Smooth muscle cell of the brain vasculature (primary cell): ENCODE measurements at places on chromosomes 7 and 10.
A peak's percentile ranks its signal among the peaks of the same experiment; 100 is the strongest.

DNA sequence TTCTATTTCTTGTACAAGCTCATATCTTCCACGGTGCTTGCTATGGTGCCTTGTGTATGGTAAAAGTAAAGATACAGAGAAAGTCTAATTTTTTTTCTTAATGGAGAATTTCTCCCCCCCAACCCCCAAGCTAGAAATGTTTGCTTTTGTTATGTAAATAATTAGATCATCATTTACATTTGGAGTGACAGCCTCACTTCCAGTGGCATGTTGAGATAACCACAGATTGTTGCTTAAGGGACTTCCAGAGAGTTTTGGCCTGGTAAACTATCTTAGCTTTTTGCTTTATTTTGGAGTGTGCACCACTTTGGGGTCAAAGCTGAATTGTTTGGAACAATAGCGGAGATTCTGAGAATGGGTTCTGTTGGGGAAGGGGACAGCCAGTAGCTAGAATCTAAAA, 129.7 kb downstream of the ZNF365 start:
- no peak for DNase-seq

DNA sequence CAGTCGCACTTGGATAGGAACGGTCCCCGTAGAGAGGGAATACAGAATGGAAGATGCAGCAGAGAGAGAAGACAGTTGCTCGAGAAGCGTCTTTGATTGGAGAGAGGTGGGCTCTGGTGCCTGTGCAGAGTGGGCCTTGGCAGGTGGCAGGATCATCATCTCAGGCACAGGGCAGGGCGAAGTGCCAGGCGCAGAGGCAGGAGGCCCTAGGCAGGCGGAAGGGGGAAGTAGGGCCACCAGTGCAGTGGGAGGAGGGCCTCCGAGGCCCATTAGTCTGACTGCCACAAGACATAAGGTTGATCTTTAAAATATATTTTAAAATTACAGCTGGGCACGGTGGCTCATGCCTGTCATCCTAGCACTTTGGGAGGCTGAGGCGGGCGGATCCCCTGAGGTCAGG, 10.1 kb downstream of the CARD11 start:
- no peak for DNase-seq

GRCh38 chr10:100364175-100364574, 17.1 kb downstream of the SCD start:
- DNase-seq: no peak

DNA sequence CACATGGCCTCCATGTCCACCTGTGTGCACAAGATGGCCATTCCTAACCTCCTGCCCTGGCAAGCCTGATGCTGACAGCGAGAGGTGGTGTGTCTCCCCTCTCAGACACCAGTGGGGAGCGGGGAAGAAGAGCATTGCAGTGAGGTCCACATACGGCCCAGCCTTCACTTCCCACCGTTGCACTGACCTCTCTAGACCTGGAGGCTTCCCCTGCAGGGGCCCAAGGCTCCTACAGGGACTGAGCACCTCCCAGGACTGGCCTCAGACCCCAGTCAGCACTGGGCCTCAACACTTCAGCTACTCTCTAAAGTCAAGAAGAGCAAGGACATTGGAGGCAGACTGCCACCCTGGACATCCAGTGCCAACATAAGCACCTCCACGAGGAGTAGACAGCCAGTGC, 15.9 kb downstream of the STK32C start:
- no peak for DNase-seq

DNA sequence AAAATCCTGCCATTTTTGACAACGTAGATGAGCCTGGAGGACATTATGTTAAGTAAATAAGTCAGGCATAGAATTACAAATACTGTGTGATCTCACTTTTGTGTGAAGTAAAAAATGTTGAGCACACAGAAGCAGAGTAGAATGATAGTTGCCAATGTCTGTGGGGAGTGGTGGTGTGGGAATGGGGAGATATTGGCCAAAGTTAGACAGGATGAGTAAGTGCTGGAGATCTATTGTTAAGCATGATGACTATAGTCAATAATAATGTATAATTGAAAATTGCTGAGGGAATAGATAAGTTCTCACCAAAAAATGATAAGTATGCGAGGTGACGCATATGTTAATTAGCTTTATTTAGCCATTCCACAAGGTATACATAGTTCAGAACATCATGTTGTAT, 92.0 kb downstream of the GPR85 start:
- DNase-seq: no peak

GRCh38 chr7:157386979-157387800, 50.4 kb downstream of the DNAJB6 start:
- DNase-seq: peak; percentile 61

DNA sequence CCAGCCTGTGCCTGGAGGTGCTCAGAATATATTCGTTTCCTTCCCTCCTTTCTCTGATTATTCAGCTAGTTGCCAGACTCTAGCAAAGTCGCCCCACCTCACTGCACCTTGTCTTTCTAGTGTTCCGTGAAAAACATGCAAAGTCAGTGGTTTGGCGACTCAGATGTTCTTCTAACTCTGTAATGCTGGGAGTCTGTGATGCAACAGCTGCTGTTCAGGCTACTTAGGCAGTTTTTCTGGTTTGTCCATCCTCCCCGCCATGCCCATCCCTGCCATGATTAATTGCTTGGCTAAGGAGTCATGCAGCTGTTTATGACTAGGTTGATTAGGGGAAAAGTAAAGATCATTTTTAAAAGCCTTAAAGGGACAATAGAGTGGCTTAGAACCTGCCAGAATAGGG, 99.4 kb downstream of the MTPN start:
- no peak for DNase-seq

DNA sequence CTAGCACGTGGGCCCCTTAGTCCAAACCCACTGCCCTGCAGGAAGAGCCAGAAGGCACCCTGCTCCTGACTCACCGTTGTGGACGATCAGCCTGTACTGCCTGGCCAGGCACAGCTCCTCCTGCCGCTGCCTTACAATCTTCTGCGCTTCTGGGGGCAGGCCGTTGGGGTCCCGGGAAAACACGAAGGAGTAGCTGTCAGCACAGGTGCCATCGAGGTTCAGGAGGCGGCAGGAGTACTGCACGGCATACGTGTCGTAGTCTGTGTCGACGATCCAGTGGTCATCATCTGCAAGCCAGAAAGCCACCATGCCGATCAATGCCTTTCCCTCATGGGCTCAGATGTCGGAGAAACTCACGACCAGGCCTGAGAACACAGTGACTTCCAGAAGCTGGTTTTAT, 7.3 kb downstream of the RBP4 start:
- DNase-seq: no peak

- DNase-seq: no peak
These were observed 158.3 kb downstream of the GPAM start for GRCh38 chr10:112025228-112025627.

GRCh38 chr10:3820255-3820654, 35.2 kb upstream of the KLF6 start:
- DNase-seq: no peak

DNA sequence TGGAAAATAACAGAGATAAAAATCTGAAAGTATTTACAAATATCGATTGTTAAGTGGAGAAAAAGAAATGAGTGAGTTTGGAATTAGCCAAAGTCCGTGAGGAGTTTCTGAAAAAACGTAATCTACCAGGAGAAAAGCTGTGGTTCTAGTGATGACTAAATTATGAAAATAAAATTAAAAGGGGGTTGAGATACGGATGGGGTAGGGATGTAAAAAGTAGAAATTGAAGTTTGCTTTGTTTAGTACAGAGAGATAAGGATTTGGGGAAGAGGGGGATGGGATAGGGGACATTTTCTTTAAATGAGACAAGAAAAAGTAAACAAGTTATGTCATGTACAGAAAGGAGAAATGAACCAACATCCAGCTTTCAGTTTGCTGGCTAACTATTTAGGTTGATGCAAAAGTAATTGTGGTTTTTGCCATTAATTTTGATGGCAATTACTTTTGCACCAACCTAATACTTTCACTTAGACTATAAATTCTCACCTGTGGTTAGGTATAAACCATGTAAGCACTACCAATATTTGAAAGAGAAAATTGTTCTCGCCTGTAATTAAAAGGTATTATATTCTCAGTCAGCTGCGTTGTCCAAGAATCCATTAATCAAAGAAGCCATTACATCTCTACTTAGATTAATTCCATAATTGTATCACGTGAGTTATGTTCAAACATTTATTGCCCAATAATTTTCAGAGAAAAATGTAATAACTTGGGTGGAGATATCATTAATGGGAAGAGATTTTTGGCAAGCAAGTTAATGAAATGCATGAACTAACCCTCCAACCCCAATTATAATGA, 143.0 kb upstream of the NRP1 start:
- DNase-seq: no peak

DNA sequence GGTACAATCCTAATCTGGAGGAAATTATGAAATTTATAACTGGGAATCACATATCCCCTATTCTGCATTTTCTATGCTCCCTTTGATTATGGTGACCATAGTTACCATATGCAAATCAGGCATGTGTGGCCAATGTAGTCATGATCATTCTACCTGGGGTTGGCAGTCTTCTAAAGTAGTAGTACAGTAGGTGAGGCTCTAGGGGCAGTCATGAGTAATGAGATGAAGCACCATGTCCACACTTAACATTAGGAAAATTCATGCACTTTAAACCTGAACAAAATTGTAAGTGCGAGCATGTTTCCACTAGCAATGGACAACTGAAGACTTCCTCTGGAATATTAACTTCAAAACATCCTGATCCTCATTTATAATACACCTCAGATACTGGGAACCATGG, 545.9 kb downstream of the SUGCT start:
- no peak for DNase-seq

- no peak for DNase-seq
These were observed 265.1 kb downstream of the FGFR2 start for GRCh38 chr10:121332829-121333765.

GRCh38 chr7:96973986-96974385, 31.4 kb upstream of the DLX6 start:
- DNase-seq: no peak

DNA sequence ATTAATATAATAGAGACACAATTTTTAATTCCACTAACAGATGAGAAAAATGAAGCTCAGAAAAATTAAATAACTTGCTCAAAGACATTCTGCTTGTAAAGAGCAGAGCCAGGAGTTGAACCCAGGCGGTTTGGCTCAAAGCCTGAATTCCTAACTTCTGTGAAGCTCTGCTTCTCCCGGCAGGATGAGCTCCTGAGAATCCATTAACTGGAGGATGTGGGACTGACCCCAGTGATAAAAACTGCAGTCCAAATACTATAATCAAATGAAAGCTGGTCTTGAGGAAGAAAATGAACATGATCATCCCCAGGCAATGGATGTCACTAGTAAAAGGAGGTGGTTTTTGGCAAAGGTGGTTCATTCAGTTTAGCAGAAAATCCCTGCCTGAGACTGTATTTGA, 898.2 kb downstream of the CCSER2 start:
- no peak for DNase-seq

GRCh38 chr7:128883622-128884448, 21.2 kb downstream of the ATP6V1F start:
- peak; percentile 35 for DNase-seq

DNA sequence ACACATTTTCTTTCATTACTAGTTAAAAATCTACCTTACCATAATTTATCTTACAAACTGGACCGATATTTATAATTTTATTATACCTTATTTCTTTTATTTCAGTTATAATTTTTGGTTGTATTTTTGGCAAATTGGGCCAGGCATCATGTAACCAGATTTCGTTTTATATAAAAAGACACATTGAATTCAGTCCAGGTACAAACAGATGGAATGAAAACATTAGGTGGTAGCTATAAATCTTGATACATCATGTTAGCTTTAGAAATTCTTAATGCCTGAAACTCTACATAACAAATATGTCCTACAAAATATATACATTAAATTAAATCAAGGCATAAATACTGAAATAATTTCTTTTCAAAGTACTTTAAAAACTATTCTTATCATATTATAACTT, 73.1 kb downstream of the SLC13A1 start:
- DNase-seq: no peak

- DNase-seq: no peak
These were observed 3.0 kb upstream of the WASL start for GRCh38 chr7:123751821-123752220.

DNA sequence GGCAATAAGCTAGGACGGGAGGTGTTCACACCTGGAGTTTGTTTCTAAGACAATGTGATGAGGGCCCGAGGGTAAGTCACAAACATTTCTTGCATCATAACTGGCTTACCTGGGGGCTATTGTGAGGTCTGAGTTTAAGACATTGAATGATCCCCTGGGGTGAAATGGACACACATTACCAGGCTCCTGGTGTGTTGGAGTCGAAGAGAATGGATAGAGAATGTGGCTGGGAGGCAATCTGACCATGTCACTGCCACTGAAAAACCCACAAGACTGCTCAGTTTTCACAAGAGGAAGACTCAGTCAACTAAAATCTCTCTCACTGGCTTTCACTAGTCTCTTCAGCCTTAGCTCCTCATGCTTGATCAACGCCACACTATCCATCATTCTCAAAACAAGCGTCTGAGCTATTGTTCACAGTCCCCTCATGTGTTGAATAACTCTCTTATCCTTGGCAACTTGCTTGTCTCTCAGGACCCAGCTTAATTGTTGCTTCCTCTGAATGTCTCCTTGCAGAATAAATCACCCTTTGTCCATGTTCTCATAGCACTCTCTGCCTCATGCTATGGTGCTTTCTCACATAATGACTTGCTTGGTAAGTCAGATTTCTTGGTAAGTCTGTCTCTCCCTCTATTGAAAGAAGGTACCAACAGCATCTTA, at the start of gene C10orf120:
Gene C10orf120, minus strand, starts transcription at position 51 of the 660 bp plus-strand sequence. CDS start 56 bp downstream, outside the sequence.
- no peak for DNase-seq

DNA sequence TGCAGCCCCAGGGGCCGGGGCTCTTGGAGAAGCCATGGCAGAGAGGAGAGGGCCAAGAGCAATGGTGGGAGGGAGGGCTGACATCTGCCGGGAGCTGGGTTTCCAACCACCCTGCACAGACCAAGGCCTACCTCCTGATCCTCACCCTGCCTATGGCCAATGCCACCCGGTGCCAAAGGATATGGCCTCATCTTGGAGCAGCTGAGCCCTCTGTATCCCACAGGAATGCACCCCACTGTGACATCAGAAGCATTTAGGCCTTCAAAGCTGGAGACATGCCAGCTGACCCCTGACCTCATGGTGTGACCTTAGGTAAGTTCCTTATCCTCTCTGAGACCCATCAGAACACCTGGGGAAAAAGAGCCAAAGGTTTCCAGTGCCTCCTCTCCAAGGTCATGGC, 113.6 kb upstream of the ZMIZ1 start:
- DNase-seq: no peak

GRCh38 chr10:55374060-55374459, 573.0 kb upstream of the PCDH15 start:
- DNase-seq: no peak

DNA sequence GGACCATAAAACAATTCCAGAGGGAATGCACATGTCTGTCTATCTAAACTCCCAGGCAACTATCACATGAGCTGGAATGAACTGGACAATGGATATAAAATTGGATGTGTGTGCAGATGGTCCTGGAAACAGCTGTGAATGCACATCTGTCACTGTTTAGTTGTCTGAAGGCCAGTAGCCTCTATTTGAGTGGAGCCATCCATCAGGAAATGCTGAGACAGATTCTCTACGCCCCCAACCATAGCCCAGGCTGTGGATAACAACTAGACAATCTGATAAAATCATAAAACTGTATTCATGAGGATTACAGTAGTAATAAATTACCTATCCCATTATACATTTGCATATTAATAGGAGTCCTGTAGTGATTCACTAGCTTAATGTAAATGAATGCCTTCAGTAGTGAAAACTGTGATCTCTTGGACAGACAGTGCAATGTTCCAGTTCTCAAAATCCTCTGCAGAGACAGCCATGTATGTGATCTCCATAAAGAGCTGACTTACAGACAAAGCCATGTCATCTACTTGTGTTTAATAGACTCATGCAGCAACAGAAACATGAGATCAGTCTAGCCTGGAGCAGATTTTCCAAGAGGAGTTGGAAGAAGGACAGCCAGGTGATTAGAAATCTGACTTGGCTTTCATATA, 907.6 kb downstream of the KCNMA1 start:
- no peak for DNase-seq

- no peak for DNase-seq
These were observed 31.7 kb upstream of the ELMO1 start for GRCh38 chr7:37480041-37481031.
